ENCODE measurements at places on chromosomes 6 and 20.

DNA sequence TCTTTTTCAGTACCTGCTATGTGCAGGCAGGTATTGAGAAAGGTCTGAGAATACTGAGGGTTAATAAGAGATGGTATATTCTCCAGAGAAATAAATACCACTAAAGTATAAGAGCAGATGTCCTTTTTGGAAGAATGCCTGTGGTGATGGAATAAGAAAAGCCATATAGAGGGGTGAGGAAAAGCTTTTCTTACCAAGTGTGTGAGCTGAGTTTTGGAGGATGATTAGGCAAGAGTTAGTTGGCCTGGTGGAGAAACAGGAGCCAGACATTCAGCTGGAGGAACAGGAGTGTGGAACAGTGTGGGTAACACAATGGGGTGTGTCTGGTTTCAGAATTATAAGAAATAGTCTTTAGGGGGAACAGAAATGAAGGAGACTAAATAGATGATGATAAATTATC is 19.9 kb downstream of the ZNF451 start:
- DNase-seq: no peak

DNA sequence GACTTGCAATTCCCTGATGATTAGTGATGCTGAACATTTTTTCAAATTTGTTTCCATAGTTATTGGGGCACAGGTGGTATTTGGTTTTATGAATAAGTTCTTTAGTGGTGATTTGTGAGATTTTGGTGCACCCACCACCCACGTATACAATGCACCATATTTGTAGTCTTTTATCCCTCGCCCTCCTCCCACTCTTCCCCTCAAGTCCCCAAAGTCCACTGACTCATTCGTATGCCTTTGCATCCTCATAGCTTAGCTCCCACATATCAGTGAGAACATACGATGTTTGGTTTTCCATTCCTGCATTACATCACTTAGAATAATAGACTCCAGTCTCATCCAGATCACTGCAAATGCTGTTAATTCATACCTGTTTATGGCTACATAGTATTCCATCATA is 167.3 kb downstream of the MYLK4 start:
- no peak for DNase-seq

DNA sequence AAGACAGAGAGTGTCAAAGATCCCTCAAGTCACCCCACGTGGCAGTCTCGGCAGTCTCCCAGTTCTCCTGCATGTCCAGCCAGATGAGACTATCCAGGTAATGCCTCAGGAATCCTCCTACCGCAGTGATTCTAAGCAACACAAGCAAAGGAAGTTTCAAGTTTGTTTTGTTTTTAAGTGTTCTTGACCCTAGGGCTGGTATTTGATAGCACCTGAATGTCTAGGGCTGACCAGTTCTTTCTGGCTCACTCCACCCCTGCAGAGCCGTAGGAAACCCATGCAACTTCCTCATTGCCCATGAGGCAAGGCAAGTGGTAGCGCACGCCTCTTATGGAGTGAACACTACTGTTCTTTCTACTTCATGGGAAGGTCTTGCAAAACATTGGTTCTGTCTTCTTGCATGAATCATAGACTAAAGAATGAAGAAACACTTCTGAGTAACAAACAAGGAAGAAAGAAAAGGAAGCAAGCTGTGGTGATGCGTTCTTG is 24.8 kb upstream of the FOXQ1 start:
- DNase-seq: no peak

DNA sequence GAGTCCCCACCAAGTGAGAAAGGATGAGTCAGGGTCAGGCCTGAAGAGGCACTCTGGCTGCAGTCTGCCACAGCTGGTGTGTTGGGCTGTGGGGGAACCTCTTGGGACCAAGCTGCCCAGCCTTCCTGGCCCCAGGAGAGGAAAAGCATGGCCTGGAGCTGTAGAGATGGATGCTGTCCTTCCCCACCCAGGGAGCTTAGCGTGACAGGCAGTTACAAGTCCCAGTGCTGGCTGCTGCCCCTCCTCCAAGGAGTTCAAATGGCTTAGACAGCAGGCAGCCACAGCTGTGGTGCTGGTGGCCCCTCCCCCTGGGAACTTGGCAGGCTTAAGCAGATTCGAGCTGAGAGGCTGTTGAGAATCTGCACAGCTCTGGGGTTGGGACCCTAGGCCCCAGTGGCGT is 253.2 kb downstream of the PLCB1 start:
- DNase-seq: no peak

- DNase-seq: no peak
Observed at GRCh38 chr6:158481690-158482473, 78.0 kb upstream of the TMEM181 start.

DNA sequence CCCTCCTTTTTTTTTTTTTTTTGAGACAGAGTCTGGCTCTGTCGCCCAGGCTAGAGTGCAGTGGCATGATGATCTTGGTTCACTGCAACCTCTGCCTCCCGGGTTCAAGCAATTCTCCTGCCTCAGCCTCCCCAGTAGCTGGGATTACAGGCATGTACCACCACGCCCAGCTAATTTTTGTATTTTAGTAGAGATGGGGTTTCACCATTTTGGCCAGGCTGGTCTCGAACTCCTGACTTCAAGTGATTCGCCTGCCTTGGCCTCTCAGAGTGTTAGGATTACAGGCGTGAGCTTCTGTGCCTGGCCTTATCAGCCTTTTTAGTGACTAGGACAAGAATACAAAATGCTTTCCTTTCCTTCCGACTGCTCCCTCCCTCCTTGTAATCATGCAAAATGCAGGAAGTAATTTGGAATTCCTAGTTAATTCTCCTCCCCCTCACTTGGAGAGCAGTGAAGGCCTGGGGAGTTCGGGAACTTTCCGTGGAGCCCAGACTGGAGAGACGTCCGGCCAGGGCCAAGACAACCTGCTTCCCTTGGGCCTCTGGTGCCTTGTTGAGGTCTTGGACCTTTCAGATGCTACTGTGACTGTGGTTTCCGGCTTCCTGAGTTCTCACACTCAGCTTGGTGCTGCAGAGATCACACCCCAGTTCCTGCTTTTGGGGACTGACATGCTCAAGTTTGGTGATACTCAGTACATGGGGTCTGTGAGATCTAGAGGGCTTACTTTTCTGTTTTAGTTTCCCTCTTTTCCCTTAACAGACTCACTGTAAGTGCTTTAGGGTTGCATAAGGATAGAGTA is 3.9 kb upstream of the PHF20 start:
- peak; percentile 63 for DNase-seq

GRCh38 chr6:4670824-4671409 is 105.3 kb upstream of the CDYL start:
- DNase-seq: no peak

DNA sequence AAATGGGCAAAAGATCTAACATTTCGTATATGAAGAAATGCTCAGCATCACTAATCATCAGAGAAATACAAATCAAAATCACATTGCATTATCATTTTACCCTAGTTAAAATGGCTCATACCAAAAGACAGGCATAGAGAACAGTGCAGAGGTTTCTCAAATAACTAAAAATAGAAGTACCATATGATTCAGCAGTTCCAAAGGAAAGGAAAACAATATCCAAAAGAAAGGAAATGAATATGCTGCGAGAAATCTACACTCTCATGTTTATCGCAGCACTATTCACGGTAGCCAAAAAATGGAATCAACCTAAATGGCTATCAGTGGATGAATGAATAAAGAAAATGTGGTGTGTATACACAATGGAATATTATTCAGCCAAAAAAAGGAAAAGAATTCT is 63.5 kb downstream of the VTA1 start:
- DNase-seq: no peak

DNA sequence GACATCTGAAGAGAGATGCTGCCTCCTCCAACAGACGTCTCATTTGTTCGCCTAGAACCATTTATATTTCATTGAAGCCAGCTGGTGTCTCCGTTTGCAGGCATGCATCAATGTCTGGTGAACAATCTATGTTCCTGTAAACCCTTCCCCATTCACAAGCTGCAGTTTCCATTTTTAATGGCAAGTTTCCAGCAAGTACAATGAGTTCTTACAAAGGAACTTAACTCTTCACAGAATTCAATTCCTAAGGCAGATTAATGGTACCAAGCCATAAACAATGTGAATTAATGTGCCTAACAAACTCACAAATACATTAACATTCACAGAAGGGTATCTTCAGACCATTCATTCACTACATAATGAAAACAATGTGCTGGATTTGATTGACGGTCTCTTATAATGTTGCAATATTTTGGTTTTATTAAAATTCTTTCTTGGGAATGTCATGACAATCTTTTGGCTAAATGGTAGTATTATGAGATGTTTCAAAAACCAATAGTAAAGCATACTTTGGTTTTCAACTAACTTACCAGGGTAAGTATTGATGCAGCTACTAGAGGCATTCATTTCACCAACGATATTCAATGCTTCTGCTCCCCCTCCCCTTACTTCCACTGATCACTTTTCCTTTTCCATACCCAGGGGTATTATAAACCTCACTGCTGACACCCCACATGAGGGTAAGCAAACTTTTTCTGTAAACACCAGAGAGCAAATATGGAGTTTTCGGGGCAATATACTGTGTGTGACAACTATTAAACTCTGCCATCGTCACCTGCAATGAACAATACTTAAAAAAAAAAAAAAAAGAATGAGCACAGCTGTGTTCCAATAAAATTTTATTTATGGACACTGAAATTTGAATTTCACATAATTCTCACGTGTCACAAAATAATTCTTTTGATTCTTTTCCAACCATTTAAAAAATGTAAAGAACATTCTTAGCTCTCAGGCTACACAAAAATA is 4.2 kb downstream of the AKIRIN2 start:
- no peak for DNase-seq

GRCh38 chr20:44776980-44777379 is 31.3 kb downstream of the KCNK15 start:
- DNase-seq: no peak

- no peak for DNase-seq
Observed at GRCh38 chr6:75481936-75482593, 11.5 kb downstream of the FILIP1 start.

DNA sequence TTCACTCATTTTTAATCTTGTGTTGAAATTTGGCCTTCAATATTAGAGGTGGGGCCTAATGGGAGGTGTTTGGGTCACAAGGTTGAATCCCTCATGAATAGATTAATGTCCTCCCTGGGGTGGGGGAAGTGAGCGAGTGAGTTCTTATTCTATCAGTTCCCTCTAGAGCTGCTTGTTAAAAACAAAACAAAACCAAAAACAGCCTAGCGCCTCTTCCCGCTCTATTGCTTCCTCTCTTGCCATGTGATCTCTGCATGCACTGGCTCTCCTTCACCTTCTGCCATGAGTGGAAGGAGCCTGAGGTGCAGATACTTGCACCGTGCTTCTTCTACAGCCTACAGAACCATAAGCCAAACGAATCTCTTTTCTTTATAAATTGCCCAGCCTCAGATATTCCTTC is 89.6 kb upstream of the SLC35F1 start:
- no peak for DNase-seq

DNA sequence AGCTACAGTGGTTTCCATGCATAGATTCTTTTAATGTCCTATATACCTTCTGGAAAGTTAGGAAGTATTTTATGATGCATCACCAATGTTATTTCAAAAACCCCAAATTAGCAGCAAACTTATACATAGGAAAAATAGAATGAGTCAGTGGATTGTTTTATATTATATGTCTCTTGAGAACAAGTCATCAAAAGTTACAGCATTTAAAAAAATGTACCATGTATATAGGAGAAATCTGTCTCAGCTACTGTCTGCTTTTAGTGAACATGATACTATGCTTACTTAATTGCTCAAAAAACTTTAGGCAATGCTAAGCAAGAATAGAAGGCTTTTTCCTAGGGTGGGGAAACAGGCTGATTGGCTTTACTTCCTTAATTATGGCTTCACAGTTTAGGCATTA is 365.3 kb downstream of the SAMD5 start:
- no peak for DNase-seq

DNA sequence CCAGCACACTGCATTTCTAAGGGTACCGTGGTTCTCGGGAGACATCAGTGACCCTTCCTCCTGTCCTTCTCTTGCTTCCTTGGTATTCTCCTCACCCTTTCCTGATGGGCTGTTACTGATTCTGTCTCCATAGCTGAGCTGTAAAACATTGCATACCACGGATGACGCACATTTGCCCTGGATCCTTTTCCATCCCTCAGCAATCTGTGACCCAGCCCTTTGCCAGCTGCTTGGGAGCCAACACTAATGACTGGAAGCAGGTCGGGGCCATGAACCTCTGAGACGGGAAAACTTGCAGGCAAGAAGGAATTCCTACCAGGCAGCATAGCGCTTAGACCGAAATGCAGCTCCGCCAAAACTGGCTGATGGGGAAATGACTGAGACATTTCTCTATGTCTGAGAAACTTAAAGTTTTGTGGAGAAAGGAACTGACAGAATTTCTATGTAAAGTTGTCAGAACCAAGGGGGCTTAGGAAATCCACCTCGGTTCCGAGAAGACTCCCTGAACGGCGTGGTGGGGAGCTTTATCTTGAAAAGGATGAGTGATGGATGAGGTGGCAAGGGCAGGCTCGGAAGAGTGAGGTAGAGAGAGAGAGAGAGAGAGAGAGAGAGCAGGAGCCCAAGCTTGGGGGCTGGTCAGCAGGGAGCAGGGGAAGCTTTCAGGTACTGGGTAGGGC is 19.2 kb downstream of the TUBB2B start:
- DNase-seq: no peak

DNA sequence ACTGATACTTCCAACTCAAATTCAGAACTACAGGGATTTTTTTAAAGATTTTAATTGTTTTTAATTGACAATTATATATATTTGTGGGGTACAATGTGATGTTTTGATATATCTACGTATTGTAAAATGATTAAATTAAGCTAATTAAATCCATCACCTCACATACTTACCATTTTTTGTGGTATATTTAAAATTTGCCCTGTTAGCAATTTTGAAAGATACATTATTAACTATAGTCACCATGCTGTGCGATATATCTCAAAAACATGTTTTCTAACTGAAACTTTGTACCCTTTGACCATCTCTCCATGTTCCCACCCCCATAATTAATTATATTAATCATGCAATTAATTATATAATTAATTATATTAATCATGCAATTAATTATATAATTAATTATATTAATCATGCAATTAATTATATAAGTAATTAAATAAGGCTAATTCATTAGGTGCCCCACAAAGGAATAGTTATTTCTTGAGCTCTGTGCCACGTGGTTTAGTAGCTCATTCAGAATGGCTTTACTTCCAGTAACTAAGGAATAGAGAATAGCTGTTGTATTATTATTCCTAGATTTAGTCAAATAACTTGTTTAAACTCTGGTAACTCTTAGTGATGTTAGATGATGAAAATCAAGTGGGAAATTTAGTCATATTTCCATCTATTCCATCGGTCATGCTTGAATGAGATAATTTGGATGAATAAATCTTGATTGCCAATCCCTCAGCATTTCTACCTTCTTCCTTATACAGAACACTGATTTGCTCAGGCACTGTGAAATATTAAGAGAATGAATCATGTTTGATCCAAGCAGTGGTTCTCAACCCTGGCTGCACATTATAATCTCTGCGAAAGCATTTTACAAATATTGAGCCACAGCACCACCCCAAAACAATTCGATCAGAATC is 25.1 kb downstream of the LOC128125822 start:
- no peak for DNase-seq

GRCh38 chr20:57315083-57315975 is 14.3 kb upstream of the SPO11 start:
- DNase-seq: no peak

- DNase-seq: no peak
Observed at GRCh38 chr6:142530566-142530965, 228.8 kb downstream of the ADGRG6 start.
